BJ (cell line): ENCODE measurements at places on chromosomes 6 and 20. TPM values are rescaled to one million over a fixed set of nuclear protein-coding genes. Genes with fewer than 3 reads are reported as not detected.
A peak's percentile ranks its signal among the peaks of the same experiment; 100 is the strongest.

DNA sequence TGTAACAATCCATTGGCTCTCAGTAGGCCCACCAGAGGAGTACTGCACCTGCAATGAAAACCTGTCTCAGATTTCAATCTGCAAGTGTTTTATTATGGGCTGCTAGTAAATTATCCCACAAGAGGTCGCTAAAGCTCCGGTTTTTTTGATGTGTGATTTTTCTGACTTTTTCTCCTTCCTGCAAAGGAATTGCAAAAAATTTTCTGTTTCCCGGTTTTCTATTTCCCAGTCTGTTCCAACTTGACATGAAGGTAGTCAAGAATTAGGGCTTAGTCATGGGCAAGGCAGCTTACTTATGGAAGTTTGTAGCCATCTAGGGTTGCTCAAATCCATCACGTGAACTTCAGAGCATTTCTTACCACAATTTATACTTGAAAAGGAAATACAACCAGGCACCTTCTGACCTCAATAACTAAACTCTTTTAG lies 38.5 kb upstream of the AHI1 start:
- DNase-seq: peak; percentile 51

GRCh38 chr20:57153238-57153905 lies 113.1 kb downstream of the BMP7 start:
- no peak for DNase-seq

The UNC5CL gene
- not detected in 2 replicates for polyA plus RNA-seq

DNA sequence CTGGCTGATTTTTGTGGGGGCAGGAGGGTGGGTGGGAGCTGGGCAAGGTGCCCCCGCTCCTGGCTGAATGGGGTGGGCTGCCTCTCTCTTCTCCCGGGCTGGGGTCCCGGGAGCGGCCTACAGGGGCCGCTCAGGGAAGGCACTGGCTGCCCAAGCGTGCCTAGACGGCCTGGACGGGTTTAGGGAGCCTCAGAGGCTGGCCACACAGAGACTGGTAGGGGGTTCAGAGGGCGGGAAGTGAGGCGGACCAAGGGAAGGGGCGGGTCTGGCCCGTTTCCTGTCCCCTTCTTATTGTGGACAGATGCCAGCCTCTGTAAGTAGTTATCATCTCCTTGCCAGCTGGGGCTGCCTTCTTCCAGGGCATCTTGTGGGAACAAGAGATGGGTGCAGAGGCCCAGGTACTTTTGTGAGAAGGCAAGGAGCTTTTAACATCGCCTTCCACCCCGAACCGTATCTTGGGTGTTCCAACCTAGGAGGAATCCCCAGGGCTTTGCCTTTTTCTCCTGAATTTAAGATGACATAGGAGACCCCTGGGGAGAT lies 437 bp downstream of the CD40 start:
- no peak for DNase-seq
